ENCODE measurements at places on chromosomes 11 and 22.

GRCh38 chr11:10441652-10442503 lies 13.2 kb upstream of the AMPD3 start:
- DNase-seq = no peak

DNA sequence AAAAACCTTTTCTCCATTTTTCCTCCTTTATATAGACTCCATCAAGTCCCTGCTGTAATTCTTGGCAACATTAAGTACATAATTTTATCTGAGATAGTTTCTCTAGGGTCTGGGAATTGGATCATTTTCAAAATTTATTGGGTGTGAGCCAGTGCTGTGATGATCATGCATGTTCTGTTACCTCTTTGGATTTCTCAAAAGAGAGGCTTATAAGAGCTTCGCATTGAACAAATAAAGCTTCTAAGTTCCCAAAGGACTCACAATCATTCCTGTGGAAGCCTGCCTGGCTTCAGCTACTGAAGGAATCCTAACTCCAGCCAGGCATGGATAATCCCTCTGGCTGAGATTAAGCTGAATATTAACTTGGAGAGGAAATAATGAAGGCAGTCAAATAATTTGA lies 208.5 kb downstream of the RAB38 start:
- no peak for DNase-seq

- DNase-seq = no peak
Measured at GRCh38 chr22:21951931-21952465, 650 bp downstream of the PPM1F start.

DNA sequence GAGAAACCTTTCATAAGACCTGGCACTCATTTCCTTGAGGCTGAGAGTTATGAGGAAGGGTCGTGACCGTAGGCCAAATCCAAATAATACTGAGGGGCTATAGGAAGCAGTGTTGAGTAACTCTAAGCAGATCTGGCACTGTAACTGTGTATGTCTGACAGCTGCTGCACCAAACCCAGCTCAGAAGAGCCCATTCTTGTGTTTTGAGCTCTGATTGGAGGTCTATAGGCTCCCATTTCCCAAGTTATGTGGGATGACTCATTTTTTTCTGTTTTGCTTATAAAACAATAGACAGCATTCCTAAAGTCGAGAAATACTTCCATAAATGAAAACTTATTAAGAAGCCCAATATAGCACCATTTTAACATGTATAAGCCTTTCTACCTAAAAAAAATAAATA lies 645.8 kb downstream of the DLG2 start:
- DNase-seq = no peak

GRCh38 chr11:101456812-101457211 lies 127.0 kb downstream of the TRPC6 start:
- no peak for DNase-seq

DNA sequence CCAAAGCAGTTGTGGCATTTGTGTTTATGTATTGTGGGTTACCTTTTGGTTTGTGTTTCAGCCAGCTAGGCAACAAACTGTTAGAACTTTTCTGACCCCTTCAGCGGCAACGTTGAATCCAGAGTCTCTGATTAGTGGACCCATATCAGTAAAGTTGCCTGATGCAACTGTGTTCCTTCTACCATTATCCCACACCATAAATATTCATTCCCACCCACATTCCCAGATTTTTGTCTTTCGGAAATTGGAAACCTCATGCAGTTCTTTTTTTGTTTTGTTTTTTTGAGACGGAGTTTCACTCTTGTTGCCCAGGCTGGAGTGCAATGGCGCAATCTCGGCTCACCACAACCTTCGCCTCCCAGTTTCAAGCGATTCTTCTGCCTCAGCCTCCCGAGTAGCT lies 30.7 kb upstream of the RBX1 start:
- no peak for DNase-seq

DNA sequence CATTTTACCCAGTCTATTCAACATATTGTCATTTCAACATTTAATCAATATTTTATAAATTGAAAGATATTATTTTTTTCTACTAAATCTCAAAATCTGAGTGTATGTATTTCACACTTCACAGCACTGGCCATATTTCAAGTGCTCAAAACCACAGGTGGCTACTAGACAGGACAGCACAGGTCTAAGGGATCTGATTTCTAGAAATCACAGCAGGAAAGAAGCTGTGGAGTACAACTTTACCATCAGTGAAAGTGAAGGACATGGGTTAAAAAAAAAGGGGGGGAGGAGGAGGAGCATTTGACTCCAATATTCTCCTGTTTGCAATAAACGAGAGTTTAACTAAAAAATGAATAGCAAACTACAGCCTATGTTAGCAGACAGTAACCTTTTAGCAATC lies 4.5 kb downstream of the PRDM10 start:
- no peak for DNase-seq

- DNase-seq = no peak
Measured at GRCh38 chr11:776561-777287, 563 bp downstream of the GATD1 start.

DNA sequence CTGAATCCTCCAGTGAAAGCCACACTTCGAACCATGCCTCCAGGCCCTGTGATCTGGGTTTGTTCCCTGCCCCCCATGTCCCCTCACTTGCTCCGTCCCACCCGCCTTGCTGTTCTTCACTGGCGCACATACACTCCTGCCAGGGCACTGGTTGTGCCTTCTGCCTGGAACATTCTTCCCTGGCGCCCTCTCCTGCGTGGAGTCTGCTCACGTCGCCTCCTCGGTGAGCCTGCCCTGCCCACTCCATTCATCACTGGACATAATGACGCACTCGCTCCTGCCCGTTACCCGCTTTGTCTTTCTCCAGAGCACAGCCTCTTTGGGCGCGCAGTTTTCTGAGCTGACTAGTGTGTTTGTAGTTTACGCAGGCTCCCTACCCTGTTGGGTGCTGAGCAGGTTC lies 21.0 kb upstream of the MIEF1 start:
- no peak for DNase-seq

DNA sequence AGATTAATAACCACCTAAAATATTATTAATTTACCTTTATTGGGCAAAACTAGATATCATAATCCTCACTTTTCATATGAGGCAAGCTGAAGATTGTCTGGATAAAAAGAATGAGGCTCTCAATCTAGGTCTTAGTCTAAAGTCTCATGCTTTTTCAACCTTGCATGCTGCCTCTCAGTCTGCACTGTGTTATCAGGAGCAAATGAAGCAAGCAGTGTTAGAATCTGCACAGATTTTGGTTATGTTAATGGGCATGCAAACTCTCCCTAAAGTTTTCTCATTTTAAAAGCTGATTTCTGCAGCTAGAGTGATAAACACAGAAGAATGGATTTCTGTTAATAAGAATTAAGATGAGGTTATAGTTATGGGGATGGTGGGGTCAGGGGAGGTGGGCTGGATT lies 350.7 kb upstream of the C11orf87 start:
- DNase-seq = no peak

Data from GM04503 (cell line).